ENCODE measurements at places on chromosomes 13 and 19.

DNA sequence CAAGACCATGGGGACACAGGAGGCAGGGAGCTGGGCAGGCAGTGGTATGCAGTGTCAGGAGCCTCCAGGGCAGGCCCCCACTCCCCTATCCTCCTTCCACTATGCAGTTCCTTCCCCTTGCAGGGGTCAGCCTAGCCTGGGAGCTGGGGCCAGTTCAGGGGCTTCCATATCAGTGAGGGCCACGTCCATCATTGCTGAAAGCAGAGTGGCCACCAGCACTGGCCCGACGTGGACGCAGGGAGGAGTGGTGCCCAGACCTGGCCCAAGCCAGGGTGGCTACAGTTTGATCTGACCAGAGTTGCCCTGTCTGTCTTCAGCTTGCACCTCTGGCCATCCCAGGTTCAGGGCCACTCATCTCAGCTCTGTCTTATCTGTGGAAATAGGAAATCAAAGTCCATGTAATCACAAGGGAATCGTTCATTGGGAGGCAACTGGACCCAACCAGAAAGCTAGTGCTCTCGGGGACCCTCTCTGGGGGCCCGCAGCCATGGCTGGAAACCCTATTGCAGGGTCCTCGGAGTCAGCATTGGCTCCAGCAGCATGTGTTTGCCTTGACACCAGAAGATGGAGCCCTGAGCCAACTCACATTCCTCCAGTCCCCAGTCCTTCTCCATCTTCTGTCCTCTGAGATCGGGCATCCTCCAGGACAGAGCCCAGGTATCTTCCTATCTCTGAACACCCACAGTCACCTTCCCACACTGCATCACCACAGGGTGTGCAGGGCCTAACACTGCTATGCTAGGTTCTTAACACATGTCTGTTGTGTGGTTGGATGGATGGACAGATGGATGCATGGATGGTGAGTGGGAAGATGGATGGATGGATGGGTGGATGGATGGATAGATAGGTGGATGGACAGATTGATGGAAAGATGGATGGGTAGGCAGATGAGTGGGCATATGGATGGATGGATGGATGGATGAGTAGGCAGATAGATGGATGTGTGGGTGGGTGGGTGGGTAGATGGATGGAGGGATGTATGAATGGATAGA is 75.7 kb upstream of the KCTD15 start:
- DNase-seq, result no peak

GRCh38 chr13:107873926-107874325 is 341.4 kb downstream of the LIG4 start:
- no peak for DNase-seq

DNA sequence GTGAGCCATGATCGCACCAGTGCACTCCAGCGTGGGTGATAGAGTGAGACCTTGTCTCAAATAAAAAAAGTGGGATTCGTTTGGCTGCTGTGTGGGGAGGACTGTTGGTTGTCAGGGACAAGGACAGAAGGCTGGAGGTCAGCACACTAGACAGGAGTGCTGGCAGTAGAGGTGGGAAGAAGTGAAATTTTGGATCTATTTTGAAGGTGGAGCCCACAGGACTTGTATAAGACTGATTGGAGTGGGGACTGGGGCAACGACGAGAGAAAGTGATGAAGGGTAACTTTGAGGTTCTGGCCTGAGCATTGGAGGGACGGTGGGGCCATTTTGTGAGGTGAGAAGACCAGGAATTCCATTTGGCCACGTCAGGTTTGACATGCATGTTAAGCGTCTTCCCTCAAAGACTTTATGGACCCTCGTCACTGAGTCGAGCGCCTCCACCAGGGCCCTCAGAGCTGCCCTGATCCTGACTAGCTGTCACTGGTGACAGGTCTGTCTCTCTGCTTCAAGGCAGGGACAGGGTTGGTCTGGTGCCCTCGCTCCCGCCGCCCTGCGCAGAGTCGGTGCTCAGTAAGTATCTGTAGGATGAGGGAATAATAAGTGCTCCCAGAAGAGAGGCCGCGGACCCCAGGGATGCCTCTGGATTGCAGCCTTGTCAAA is 673 bp downstream of the CTU1 start:
- DNase-seq, result no peak

- DNase-seq, result no peak
Measured at GRCh38 chr19:32852216-32852615, 17.4 kb downstream of the SLC7A9 start.

- no peak for DNase-seq
Measured at GRCh38 chr19:9156304-9156703, 16.1 kb downstream of the ZNF317 start.

DNA sequence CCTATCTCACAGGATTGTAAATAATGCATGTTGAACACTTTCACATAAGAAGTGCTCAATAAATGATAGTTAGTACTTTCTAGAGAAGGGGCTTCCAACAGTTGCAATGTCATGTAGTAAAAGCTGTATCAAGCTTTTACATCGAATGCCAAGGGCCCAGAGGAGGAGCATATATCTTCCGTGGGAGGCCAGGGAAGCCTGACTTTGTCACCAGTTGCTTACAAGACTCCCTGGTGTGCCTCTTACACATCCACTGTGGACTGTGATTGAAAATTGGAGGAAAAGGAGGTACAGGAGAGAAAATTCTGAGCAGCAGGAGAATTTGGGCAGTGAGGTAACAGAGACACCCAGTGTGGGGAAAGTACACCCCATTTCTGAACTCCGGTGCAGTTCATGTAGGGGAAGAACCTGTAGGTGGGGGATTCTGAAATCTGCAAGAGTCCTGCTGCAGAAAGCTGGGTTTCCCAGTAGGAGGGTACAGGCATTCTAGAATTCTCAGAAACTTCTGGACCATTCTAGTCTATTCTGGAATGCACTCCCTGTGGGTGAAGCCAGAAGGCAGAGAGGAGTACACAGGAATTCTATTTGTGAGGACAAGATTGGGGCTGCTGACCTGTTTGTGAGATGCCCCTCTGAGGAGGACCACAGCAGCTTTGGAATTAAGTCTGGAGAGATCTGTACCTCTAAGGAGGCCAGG is 54.0 kb downstream of the ALOX5AP start:
- no peak for DNase-seq

DNA sequence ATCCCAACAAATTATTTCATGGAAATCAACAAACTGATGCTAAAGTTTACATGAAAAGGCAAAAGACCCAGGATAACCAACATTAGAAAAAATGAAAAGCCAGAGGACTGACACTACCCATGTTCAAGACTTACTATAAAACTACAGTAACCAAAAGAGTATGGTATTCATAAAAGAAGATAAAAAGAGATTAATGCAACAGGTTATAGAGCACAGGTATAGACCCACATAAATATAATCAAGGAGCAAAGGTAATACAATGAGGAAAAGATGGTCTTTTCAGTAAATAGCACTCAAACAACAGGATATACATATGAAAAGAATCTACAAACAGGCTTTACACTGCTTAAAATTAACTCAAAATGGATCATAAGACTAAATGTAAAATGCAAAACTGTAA is 1342.7 kb downstream of the UQCRFS1 start:
- DNase-seq, result no peak

- DNase-seq, result no peak
Measured at GRCh38 chr13:113938716-113939115, 35.2 kb downstream of the C13orf46 start.

DNA sequence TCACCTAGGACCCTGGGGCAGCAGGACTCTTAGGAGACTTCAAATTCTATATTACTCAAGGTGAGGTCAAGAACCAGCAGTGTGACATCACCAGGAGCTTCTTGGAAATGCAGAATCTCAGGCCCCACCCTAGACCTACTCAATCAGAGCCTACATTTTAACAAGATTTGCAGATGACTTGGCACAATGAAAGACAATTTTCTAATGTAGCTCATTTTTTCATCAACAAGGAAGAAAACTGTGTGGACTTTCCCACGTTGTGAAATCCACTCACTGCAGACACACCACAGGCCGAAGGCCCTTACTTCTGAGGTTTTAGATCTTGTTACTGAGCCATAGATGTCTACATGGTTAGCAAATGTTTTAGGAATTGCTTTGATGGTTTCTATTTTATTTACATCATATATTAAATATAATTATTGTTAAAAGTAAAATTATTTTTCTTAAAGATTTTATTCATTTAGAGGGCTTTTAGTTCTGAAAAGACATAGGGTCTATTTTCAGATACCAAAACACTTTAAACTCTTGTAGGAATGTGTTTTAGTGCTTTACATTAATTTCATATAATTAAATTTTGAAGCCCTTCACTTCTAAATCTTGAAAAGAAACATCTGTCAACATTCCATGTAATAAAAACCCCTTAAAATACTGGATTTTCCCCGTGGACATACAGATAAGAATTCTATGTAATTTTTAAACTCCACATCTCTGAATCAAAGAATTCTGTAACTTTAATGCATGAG is 18.5 kb upstream of the STARD13 start:
- DNase-seq, result no peak

Measured in iPS DF 6.9 (cell line).